Uterus (tissue), 4 donors: ENCODE measurements at places on chromosomes 16 and 17. TPM values are rescaled to one million over a fixed set of nuclear protein-coding genes. Genes with fewer than 3 reads are reported as not detected.

Gene CACNG5
- not detected for total RNA-seq

Gene ITGA2B
- total RNA-seq, result 7.4 TPM

Gene SRRM2
- 118 TPM for total RNA-seq

Gene CD300A
- 4.0 TPM for total RNA-seq

Gene KRT9
- total RNA-seq, result not detected

Gene CBLN1
- not detected for total RNA-seq

Gene SEPTIN12
- total RNA-seq, result not detected

Gene LCMT1
- total RNA-seq, result 39.4 TPM

Gene HS3ST2
- not detected for total RNA-seq

Gene DCUN1D3
- total RNA-seq, result 14.7 TPM

Gene KDM6B
- total RNA-seq, result 6.1 TPM

Gene SCGB1C2
- total RNA-seq, result not detected

Gene BCO1
- total RNA-seq, result not detected

Gene ZPBP2
- not detected for total RNA-seq
